ENCODE measurements at places on chromosomes 13 and 19.

DNA sequence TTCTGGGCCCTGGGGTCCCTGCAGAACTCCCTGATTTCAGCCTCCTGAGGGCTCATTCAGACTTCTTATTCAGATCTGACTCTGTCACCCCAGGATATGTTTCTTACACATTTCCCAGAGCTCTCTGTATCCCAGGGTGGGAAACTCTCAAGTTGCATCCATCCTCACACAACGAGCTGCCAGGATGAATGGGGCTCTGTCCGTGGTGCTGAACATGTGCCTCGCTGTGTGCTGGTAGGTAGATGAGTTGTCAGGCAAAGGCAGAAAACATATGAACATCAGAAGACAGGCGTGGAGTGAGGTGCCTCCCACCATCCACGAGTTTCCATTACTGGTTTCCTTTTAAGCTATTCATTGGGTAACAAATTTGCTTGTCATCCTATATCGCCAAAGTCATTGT, 11.4 kb upstream of the IGFL1 start:
- DNase-seq, result no peak

DNA sequence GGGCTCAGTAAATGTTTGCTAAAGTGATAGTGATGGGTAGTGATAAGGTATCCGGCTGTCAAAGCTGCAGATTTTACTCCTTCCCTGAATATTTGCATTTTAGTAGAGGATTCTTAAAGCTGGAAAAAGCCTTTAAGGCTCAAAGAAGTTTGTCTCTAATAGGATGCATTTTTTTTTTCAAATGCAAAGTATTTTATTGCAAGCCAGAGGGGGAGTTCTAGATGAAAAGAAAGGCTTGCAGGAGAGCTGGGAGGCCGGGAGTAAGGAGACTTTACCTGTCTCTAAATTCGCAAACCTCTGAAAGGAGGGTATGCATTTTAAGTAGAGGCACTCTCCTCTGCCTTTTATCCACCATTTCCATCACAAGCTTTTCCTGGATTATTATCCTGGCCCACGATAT, 100.7 kb upstream of the FNDC3A start:
- DNase-seq, result no peak

- DNase-seq, result no peak
Observed at GRCh38 chr13:34751492-34751891, 190.6 kb upstream of the NBEA start.

DNA sequence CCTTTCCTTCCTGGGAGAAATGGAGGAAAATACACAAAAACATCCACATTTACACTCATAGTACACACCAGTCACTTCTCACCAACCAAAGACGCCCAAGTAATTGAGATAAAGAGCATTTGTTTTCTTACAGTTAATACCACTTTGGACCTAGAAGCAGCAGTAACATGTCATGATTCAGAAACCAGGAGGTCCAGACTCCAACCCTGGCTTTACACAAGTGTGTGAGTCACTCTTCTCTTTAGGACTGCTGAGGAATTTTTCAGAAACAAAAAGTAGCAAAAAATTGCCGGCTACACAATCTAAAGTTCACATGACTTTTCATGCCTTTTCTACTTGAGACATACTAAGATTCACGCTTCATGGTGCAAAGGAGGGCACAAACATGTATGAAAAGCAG, 42.1 kb downstream of the TUBGCP3 start:
- DNase-seq, result no peak

DNA sequence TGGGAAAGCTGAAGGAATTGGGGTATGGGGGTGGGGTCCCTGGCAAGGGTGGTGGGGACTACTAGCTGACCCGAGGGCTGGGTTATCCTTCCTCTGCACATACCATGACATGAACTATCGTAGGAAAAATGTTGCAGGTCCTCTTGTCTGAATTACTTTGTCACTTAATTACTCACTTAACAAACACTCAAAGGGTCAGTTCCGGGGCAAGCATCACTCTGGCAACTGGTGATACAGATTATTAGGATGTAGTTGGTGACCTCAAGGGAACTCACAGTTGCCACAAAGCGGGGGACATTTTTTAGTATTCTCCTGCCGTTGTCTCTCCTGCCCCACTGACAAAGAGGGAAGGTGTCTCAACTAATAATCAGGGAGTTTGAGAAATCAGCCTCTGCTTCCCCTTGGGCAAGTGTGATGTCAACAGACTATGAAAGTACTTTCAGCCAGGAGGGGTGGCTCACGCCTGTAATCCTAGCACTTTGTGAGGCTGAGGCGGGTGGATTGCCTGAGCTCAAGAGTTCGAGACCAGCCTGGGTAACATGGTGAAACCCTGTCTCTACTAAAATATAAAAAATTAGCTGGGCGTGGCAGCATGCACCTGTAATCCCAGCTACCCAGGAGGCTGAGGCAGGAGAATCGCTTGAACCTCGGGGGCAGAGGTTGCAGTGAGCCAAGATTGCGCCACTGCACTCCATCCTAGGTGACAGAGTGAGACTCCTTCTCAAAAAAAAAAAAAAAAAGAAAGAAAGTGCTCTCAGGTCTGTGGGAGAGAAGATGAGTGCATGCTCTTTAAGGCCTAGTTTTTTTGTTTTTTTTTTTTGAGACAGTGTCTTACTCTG, 10.3 kb downstream of the DNAJB1 start:
- no peak for DNase-seq

DNA sequence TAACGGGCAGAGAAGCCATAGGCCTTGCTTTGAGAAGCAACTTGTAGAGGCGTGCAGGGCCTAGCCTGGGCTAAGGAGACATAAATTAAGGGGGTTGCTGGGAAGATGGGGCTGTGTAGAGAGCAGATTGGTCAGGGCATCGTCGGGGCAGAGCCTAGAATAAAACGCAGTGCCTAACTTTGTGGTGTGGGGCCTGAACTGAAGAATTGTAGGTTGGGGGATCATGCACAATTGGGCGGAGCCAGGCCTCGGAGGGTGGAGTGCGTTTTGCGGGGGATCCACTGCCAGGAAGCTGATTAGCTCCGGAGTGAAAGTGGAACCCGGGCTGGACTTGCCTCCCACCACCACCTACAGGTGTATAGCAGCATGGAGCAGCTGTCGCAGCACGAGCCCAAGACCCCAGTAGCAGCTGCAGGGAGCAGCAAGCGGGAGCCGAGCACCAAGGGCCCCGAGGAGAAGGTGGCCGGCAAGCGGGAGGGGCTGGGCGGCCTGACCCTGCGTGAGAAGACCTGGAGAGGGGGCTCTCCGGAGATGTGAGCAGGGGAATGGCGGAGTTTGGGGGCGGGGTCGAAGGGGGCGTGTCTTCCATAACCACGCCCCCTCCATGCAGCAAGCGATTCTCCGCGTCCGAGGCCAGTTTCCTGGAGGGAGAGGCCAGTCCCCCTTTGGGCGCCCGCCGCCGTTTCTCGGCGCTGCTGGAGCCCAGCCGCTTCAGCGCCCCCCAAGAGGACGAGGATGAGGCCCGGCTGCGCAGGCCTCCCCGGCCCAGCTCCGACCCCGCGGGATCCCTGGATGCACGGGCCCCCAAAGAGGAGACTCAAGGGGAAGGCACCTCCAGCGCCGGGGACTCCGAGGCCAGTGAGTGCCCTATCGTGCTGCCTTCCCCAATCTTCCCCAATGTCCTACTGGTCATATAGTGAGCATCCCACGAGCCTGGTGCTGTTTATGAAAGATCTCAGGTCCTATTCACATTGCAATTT, 13.8 kb downstream of the DNASE2 start:
- peak; percentile 41 for DNase-seq

GRCh38 chr13:80548915-80549314, 208.0 kb upstream of the SPRY2 start:
- DNase-seq, result no peak

DNA sequence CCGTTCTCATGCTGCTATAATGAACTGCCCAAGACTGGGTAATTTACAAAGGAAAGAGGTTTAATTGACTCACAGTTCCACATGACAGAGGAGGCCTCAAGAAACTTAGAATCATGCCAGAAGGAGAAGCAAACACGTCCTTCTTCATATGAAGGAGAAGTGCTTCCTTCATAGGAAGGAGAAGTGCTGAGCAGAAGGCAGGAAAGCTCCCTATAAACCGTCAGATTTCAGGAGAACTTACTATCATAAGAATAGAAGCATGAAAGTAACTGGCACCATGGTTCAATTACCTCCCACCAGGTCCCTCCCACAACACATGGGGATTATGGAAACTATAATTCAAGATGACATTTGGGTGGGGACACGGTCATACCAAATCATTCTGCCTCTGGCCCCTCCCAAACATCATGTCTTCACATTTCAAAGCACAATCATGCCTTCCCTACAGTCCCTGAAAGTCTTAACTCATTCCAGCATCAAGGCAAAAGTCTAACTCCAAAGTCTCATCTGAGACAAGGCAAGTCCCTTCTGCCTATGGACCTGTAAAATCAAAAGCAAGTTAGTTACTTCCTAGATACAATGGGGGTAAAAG, 10.6 kb downstream of the ACOD1 start:
- DNase-seq, result no peak

- no peak for DNase-seq
Observed at GRCh38 chr19:56838024-56838908, 2.3 kb downstream of the PEG3 start.

- no peak for DNase-seq
Observed at GRCh38 chr13:90746230-90746629, 601.3 kb upstream of the MIR17HG start.

DNA sequence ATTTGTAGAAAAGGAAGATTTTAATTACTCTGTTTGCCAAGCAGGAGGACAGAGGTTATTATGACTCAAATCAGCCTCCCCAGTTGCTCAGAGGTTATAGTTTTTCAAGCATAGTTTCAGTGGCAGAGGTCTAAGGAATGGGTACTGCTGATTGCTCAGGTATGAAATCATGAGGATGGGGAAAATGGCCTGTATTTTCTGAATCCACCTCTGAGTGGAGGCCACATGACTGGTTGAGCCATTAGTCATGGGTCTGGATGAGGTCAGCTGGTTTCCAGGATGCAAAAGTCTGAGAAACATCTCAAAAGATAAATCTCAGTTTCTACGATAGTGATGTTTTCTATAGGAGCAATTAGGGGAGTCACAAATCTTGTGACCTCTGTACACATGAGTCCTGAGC, 62.8 kb upstream of the CEACAM8 start:
- DNase-seq, result no peak
